Adrenal gland (tissue), 19 donors: ENCODE measurements at places on chromosomes 2 and 18. TPM values are rescaled to one million over a fixed set of nuclear protein-coding genes. Genes with fewer than 3 reads are reported as not detected.

The TNFAIP6 gene
- total RNA-seq = not detected

DNA sequence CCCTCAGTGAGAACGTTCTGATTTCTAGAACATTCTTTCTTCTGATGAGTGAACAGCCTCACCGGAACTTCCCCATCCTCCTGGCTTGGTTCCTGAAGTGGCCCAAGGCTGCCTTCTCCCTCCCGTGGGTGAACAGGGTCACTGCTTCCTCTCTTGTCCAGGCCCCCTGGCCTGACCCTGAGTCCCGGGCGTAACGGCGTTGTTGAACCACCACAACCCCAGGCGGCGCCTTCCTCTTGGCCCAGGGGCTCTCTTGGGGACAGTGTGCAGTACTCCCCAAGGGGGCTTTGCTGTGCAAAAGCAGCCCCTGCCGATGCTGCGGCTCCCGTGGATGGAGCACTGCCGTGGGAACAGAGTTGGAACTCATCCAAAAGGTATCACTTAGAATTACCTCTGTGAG, 147.2 kb downstream of the TSN start:
- no peak for DNase-seq

DNA sequence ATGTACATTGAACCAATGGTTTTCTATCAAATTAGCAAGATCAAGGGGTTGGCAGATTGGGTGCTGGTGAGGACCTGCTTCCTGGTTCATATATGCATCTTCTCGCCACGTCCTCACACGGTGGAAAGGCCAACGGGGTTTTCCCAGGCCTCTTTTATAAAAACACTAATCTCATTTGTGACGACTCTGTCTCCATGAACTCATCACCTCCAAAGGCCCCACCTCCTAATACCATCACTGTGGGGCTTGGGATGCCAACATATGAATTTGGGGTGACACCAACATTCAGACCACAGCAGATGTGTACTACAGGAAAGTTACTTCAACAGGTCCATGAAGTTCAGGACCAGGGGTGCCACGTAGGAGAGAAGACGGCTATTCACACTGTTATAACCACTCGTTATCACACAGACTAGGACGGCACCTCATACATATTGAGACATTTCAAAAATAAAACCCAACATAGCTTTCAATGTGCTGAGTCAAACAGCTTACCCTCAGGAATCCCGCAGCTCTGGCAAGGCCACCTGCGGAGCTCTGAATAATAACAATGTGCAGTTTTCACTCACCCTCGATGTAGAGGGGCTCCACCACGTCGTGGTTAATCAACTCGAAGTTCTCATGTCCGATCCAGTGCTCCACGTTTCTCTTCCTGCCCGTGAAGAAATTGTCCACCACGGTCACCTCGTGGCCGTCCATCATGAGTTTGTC, 49.3 kb downstream of the UXS1 start:
- DNase-seq = no peak

DNA sequence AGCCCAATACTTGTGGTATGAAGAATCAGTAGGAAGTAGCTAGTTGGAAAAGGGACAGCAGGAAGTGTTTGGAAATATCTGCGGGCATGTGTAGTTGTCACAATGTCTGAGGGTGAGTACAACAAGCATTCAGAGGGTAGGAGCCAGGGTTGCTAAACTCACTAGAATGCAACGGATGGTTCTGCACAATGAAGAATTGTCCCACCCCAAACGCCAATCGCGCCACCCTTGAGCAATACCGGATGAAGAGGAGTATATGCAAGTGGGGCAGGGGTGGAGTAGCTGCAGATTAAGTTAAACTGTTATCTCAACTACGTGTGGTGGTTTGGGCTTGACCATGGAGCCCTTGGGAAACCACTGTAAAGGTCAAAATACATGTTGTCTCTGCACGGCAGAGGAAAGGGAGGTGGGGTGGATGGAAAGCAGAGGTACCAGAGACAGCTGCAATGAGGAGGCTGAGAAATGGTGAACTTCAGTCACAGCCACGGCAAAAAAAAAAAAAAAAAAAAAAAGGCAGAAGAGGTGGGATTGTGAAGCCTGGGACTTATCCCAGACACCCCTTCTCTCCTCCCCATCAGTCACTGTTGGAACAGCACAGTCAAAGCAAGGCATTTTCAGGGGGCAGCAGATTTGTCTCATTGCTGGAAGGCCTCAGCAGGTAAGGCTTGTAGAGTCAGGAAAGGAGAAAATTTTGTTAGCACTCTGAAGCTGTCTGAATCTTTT, 5.2 kb downstream of the CCL20 start:
- DNase-seq = no peak

GRCh38 chr2:173151671-173152401, 76.2 kb downstream of the MAP3K20 start:
- no peak for DNase-seq

DNA sequence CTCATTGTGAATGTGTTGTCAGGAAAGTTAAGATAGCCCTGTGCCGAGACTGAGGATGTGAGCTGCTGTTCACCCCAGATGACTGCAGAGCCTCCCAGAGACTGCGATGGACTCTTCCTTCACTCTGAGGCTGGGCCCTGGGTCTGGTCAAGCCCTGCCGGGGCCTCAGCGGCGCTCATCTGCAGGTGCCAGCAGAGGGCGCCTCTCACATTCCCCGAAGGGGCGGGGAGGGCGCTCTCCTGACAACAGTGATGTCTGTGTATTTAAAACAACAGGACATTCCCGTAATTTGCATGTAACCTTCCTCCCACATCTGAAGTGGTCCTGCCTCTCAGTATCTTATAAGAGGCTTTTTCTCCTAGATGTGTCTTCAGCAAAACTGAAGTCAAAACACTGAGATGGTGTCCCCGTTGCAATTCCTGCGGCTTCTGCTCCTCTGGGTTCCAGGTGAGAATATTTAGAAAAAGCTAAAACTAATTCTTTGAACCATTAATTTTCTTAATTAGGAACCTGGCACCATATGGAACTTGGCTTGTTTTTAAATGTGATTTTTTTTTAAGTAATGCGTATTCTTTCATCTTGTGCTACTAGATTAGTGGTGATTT, 1377.9 kb downstream of the RPIA start:
- DNase-seq = peak; percentile 46

- DNase-seq = no peak
Measured at GRCh38 chr2:153595939-153596338, 117.4 kb upstream of the RPRM start.
